A549 treated with dexamethasone at 1 μM for 4 hours (cell line): ENCODE measurements at places on chromosomes 3 and 15. TPM values are rescaled to one million over a fixed set of nuclear protein-coding genes. Genes with fewer than 3 reads are reported as not detected.

Gene ADAMTS7
- total RNA-seq = 4.5 to 10.6 TPM (median 8.4 TPM) in 5 replicates

Gene PAQR5
- total RNA-seq = 64.6 to 109 TPM (median 96.1 TPM) in 5 replicates

Gene ARHGEF26
- total RNA-seq = 10.9 to 15.3 TPM (median 12.3 TPM) in 5 replicates

Gene ITIH3
- total RNA-seq = 0.08 to 0.37 TPM (median 0.15 TPM) in 5 replicates

Gene SLCO3A1
- total RNA-seq = 17.5 to 25.9 TPM (median 23.7 TPM) in 5 replicates

Gene PARP3
- total RNA-seq = 7.5 to 10.6 TPM (median 8.7 TPM) in 5 replicates
